ENCODE measurements at places on chromosomes 6 and 20.

- peak; percentile 92 for DNase-seq
Measured at GRCh38 chr20:62926229-62927127, at the start of gene DIDO1. Gene DIDO1, minus strand, starts transcription at chr20:62926505.

GRCh38 chr20:59159091-59159490, 4.5 kb upstream of the ZNF831 start:
- no peak for DNase-seq

DNA sequence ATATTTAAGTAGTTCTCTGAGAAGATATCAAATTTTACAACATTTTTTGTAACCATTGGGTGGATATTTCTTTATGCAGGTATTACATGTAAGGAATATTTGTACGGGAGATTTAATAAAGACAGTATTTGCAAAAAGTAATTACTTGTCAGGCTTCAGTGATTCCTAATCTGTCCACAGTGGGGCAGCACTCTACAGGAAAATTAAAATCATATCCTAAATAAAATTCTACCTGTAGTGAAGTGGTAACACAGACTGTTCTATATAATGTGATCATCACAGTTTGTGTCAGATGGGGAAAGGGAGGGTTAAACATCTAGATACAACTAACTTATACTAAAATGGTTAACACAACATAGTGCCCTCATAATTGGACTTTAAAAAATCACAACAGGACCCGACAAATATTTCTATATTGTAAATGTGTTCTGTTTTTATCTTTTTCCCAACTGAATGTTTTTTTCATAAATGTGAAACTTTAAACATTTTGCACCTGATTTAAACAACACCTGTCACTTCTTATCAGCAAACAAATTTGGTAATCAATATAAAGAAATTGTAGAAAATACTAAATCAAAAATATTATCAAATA, 145.6 kb upstream of the MANEA start:
- peak; percentile 45 for DNase-seq

GRCh38 chr20:60863548-60863947, 388.5 kb upstream of the CDH4 start:
- DNase-seq: no peak

DNA sequence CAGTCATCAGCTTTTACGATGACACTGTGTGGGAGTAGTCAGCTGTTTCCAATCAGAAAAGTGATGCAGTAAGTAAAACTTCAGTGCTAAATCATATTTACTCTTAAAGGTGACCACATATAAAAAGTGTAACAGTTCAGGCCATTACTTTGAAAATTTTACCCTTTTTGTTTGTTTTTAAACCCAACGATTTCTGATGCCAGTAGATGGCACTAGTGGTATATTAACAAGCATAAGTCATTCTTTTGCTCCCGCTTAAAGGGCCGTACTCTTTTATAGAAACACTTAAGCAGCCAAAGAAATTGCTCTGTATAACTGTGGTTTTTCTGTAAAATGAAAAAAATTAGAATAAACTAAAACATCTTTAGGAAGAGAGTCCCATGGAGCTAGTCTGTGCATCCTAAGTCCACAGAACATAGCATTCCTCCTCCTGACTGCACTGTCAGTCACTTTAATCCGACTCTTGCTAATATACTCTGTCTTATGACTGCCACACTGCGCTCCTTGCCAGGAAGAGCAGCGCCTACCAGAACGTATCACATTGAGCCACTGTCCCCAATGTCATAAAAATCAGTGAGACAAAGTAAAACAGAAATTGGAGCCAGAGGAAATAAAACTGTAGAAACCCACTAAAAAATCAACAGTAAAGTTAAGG, 25.0 kb downstream of the HEBP2 start:
- DNase-seq: peak; percentile 63

DNA sequence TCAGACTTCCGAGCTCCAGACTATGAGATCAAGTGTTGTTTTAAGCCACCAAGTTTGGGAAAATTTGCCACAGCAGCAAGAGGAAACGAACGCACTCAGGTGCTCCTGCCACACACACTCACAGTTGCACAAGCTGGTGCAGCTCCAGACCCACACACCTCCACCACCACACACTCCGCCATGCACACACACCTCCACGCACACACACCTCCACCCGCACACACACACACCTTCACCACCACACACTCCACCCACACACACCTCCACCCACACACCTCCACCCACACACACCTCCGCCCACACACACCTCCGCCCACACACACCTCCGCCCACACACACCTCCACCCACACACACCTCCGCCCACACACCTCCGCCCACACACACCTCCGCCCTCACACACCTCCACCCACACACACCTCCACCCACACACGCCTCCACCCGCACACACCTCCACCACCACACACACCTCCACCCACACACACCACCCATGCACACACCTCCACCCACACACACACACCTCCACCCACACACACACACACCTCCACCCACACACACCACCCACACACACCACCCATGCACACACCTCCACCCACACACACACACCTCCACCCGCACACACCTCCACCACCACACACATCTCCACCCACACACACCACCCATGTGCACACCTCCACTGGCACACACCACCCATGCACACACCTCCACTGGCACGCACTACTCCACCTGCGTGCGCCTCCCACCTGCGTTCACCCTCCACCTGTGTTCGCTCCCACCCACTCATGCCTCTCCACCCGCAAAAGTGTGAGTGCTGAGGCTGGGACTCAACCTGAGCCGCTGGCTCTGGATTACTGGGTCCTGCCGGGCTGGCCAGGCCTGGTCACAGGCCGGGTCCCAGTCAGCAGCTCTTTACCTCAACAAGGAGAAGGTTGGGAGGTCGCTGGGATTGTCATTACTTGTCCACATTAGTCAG, 175.6 kb downstream of the BMP7 start:
- DNase-seq: no peak

GRCh38 chr6:109347779-109348178, 34.5 kb downstream of the CD164 start:
- DNase-seq: no peak

GRCh38 chr6:88165844-88166492, at the start of gene CNR1:
Gene CNR1, minus strand, starts transcription at chr6:88166347. Its CDS starts 21,073 bp downstream, at chr6:88145274.
- DNase-seq: no peak

- no peak for DNase-seq
Measured at GRCh38 chr20:46631212-46631869, 19.9 kb downstream of the SLC13A3 start.

- DNase-seq: no peak
Measured at GRCh38 chr6:27575594-27576361, 102.9 kb upstream of the ZNF184 start.

DNA sequence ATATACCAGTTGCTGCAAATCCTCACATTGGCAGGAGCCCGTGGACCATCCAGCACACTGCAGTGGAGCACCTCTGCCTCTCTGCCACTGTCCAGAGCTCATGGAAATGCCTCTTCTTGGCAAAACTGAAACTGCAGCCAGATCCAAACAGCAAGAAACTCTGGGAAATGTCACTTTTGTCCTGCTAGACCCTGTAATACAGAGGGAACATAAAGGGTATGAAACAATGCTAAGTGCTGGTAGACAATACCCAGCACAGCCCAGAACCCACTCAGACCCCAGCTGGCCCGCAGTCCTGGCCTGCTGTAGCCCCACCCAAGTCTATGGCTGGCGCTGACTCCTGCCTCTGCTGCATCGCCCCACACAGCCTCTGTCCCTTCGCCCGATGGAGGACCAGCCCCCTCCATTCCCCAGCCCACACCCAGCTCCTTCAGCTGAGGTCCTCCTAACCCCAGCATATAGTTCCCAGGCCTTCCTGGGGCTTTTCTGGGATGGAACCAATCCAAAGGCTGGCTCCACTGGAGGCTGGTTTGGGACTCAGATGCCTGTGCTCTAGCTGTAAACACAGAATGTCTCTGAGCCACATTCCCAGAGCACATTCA, 242.5 kb downstream of the LRFN2 start:
- no peak for DNase-seq

GRCh38 chr20:33086052-33086722, 6.7 kb downstream of the BPIFB4 start:
- DNase-seq: no peak

GRCh38 chr20:61414455-61414991, 162.5 kb downstream of the CDH4 start:
- no peak for DNase-seq

GRCh38 chr20:33796263-33796906, 14.8 kb upstream of the CHMP4B start:
- no peak for DNase-seq

DNA sequence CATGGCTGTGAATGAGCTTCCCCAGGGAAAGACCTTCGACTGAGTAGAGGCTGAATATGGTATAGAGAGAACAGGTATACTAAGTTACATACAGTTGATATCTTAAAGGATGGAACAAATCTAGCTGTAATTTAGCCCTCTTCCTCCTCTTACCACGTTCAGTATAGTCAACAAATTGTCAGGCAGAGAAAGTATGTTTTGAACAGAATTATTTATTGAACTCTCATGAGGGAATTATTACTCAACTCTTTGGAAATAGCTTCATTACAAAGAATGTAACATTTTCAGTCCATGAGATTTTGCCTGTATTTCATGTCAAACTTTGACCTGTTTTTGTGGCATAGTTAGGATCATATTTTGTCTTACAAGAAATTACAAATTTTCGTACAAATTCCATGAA, 63.0 kb downstream of the SH3BGRL2 start:
- no peak for DNase-seq
